Amniotic epithelial cell (primary cell): ENCODE measurements at places on chromosomes 12 and 14.

GRCh38 chr12:98422812-98423211, 92.6 kb upstream of the TMPO start:
- no peak for DNase-seq

DNA sequence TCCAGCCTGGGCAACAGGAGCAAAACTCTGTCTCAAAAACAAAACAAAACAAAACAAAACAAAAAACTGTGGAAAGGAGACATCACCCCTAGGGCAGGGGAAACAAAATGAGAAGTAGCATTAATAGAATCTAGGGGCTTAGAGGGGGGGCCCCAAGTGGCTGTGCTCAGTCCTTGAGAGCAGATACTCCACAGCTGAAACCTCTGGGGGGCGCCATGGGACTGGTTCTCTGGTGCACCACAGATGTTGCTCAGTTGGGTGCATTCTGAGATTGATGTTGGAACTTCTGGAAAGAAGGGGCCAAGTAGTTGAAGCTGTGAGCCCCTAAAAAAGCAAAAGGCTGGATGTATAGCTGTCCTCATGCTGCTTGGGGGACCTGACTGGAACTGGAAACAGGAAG, 11.8 kb upstream of the SYNE2 start:
- no peak for DNase-seq

DNA sequence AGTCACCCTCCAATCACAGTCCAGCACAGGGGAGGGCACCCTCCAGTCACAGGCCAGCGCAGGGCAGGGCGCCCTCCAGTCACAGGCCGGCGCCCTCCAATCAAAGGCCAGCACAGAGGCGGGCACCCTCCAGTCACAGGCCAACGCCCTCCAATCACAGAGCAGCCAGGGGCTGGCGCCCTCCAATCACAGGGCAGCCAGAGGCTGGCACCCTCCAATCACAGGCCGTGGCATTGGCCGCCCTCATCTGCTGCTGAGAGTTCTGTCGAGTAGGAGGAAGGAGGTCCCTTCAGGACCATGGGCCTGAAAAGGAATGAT, 26.6 kb downstream of the DDX51 start:
- no peak for DNase-seq

DNA sequence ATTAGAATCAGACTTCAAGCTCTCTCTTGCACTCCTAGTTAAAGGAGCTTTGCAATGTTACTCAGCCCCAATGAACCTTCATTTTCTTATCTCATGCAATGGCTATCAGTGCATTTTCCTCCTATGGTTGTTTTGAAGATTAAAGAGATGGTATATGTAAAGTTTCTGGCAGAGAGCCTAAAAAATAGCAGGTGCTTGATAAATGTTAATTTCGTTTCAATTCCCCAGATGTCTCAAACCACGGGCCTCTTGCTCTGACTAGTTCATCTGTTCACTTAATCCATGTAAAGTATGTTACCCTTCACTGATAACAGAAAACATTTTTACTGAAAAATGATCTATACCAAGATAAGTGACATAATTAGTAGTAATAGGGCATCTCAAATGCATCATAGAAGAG, 735.4 kb upstream of the USP15 start:
- DNase-seq: no peak
